Activated CD4-positive, alpha-beta T cell treated with anti-CD3 and anti-CD28 coated beads, Interleukin-2, amount 10 ng/mL, durations not matched to agents 7 days and 5 days (primary cell): ENCODE measurements at places on chromosomes 11 and 22. TPM values are rescaled to one million over a fixed set of nuclear protein-coding genes. Genes with fewer than 3 reads are reported as not detected.
A peak's percentile ranks its signal among the peaks of the same experiment; 100 is the strongest.

DNA sequence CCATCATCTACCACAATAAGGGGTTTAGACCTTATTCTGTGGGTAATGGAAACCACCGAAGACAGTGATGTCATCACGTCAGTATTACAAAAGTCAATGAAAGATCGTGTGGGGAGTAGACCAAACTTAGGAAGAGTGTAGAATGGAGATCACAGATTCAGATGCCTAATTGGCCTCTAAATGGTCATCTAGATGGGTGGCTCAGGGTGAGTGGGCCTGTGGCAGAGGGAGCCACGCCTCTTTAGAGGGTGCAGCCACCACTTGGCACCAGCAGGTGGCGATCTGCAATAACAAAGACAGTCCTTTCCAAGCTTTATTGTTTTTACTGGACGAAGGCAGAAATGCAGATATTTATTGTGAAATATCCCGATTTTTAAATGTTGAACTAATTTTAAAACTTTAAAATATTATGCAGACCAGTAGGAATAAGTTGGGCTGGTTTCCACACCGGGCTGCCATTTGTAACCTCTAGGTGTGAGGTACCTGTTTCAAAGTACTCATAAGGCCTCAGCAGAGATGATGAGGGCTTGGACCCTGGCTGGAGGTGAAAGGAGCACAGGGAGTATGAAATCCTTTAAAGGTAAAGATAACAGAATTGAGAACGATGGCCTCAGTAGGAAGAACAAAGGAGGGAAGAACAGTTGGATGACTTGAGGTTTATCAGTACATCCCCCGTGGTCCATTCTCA, 222.0 kb downstream of the DBX1 start:
- no peak overlapping the region for H3K4me3 ChIP-seq
- no peaks in the 10 kb centered on the region for H3K4me1 ChIP-seq
- no peak overlapping the region for H3K27ac ChIP-seq
- H3K36me3 ChIP-seq, result no peaks in the 10 kb centered on the region
- peak; percentile 36 for DNase-seq
- peaks cover 6% of the 10 kb centered on the region for H3K27me3 ChIP-seq

DNA sequence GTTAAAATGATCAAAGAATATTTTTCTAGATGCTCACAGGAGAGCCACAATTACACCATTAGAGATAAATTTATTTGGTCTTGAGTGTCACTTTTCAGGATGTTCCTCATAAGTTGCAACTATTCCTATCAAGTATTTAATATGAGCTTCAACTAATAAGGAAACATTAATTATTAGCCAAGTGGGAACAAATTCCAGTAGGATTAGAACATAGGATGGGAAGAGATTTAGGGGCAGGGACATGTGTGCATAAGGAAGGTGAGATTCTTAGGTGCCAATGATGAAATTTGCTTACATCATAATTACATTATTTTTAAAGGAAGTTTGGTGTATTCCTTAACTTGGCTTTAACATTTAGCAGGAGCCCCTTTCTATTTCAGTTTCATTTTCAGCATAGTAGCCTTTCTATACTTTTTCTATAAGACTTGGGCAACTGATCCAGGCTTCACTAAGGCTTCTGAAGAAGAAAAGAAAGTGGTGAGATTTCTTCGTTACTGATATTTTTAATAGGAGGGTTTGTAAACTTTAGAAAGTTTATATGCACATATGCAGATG, 38.8 kb downstream of the CSRP3 start:
- no peaks in the 10 kb centered on the region for H3K27me3 ChIP-seq
- no peak overlapping the region for H3K27ac ChIP-seq
- H3K4me1 ChIP-seq, result peaks cover 16% of the 10 kb centered on the region
- no peak for DNase-seq
- no peak overlapping the region for H3K4me3 ChIP-seq
- H3K36me3 ChIP-seq, result peaks cover 58% of the 10 kb centered on the region

- peak overlapping the region; percentile 57 for H3K27ac ChIP-seq
- peaks cover 3% of the 10 kb centered on the region for H3K36me3 ChIP-seq
- no peak overlapping the region for H3K4me3 ChIP-seq
- H3K4me1 ChIP-seq, result peaks cover 27% of the 10 kb centered on the region
- no peaks in the 10 kb centered on the region for H3K27me3 ChIP-seq
Measured at GRCh38 chr22:46672731-46673130, 52.5 kb downstream of the GRAMD4 start.

DNA sequence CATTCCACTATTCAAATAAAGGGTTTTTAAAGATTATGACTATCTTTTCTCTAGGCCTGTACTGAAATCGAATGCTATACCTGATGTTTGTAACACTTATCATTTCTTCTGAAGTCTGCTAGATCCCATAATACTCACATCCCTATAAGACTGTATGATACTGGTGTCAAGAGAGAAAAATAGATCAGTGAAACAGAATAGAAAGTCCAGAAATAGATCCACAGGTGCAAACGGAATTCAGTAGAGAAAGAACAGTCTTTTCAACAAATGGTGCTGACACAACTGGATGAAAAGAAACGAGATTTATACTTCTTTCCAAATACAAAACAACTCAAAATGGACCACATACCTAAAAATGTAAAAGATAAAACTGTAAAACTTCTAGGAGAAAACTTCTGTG, 143.2 kb downstream of the APOL5 start:
- no peaks in the 10 kb centered on the region for H3K4me1 ChIP-seq
- DNase-seq, result no peak
- no peak overlapping the region for H3K27ac ChIP-seq
- no peaks in the 10 kb centered on the region for H3K36me3 ChIP-seq

DNA sequence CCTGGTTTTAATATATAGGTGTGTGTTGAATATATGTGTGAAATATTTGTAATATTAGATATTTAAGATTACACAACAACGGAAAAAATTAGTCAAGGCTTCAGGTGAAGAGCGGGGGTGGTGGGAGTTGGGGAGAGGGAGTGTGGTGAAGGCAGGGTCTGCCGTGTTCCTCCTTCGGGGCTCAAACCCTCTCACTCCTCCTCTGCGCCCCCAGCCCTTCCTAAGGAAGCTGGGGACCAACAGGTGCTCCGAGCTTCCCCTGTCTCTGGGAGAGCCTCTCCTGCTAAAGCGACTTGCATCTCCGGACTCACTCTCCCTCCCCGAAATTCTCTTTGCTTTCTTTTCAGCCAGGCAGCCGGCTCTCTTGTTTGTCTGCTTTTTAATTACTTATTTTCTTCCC, 960 bp upstream of the CADM1 start:
- no peaks in the 10 kb centered on the region for H3K36me3 ChIP-seq
- H3K4me1 ChIP-seq, result peaks cover 7% of the 10 kb centered on the region
- no peak overlapping the region for H3K27ac ChIP-seq
- H3K27me3 ChIP-seq, result peaks cover 30% of the 10 kb centered on the region

- no peak overlapping the region for H3K27ac ChIP-seq
- H3K27me3 ChIP-seq, result no peaks in the 10 kb centered on the region
- no peak overlapping the region for H3K4me3 ChIP-seq
- no peak for DNase-seq
- no peaks in the 10 kb centered on the region for H3K4me1 ChIP-seq
Measured at GRCh38 chr11:38191101-38191500, 1593.1 kb upstream of the RAG2 start.

DNA sequence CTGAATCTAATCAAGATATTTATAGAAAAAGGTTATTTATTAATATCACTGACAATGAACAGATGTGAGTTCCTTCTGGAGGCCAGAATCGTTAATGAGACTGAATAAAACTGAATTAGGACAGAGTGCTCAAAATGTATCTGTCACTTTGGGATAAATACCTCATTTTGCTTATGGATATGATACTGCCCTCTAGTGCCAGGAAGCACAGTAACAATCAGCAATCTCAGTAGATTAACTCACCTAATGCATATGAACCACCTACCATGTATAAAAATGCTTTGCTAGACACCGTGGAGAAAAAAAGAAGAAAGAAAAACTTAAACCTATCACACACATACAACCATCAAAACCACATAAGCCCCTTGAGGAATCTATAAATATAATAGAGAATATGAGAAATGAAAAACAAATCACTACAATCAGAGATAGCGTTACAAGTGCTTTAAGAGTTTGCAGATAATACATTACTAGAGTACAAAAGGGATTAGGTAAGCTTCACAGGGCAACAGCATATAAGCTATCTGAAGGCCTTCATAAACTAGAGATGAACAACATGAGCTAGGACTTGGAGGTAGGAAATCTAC, 117.4 kb downstream of the SGSM3 start:
- H3K27ac ChIP-seq, result no peak overlapping the region
- H3K36me3 ChIP-seq, result peaks cover 5% of the 10 kb centered on the region
- peak; percentile 24 for DNase-seq
- peaks cover 40% of the 10 kb centered on the region for H3K4me1 ChIP-seq
- no peak overlapping the region for H3K4me3 ChIP-seq

GRCh38 chr22:18121506-18121905, 10.9 kb downstream of the TUBA8 start:
- no peaks in the 10 kb centered on the region for H3K36me3 ChIP-seq
- no peaks in the 10 kb centered on the region for H3K27me3 ChIP-seq
- H3K27ac ChIP-seq, result no peak overlapping the region
- peaks cover 14% of the 10 kb centered on the region for H3K4me1 ChIP-seq
- no peak overlapping the region for H3K4me3 ChIP-seq

Gene CYTH4
- total RNA-seq, result 110 TPM

Gene CDKN1C
- 0.29 TPM for total RNA-seq
